ENCODE measurements at places on chromosomes 3 and 15. TPM values are rescaled to one million over a fixed set of nuclear protein-coding genes. Genes with fewer than 3 reads are reported as not detected.

TERB2 gene
- not detected for polyA plus RNA-seq

PPP2R3A gene
- polyA plus RNA-seq: 13.6 TPM

C3orf49 gene
- 1.1 TPM for polyA plus RNA-seq

EFHB gene
- polyA plus RNA-seq: 0.80 TPM

KAT2B gene
- polyA plus RNA-seq: 48.0 TPM

CTXND1 gene
- 23.6 TPM for polyA plus RNA-seq
